ENCODE measurements at places on chromosomes 5 and 9. TPM values are rescaled to one million over a fixed set of nuclear protein-coding genes. Genes with fewer than 3 reads are reported as not detected.

Gene RAD17
- 31.9 TPM for total RNA-seq

Gene SLC22A5
- 2.8 TPM for total RNA-seq

Gene PCDHB10
- total RNA-seq = not detected

DNA sequence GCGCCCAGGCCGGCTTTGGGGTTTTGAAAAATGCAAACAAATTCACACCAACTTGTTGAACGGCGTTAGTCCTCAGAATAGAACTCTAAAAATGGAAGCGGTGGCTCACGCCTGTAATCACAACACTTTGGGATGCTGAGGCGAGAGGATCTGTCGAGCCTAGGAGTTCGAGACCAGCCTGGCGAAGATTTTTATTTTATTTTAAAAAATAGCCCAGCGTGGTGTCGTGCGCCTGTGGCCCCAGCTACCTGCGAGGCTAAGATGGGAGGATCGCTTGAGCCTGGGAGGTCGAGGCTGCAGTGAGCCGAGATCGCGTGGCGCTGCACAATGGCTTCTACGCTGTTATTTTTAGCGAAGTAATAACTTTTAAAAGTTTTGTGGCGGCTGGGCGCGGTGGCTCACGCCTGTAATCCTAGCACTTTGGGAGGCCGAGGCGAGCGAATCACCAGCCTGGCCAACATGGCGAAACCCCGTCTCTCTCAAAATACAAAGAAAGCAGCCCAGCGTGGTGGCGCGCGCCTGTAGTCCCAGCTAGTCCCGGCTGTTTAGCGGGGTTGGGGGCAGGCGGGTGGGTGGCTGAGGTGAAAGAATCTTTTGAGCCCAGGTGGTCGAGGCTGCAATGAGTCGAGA, 694 bp upstream of the PLIN2 start:
- peak; percentile 48 for DNase-seq

GRCh38 chr9:34636791-34637355, 714 bp downstream of the SIGMAR1 start:
- no peak for DNase-seq

GRCh38 chr9:73611032-73611431, 459.4 kb downstream of the ANXA1 start:
- no peak for DNase-seq

DNA sequence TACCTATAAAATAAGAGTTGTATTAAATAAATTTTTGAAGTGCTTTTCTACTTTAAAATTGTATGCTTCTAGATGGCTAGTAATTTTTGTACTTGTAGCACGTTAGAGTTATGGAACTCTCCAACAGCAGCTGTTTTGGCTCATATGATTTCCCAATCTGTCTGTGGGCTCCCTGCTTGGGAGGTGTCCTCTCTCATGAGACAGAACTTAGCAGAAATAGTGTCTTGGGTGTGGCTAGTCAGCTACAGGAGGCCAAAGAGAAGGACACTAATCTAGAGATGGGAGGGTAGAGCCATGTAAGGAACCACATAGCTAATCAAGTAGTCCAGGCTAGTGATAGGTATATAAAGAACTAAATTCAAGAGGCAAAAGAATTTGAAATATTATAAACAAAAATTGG, 78.4 kb upstream of the DAB2 start:
- DNase-seq = no peak

Gene F2RL1
- total RNA-seq = 2.3 TPM

DNA sequence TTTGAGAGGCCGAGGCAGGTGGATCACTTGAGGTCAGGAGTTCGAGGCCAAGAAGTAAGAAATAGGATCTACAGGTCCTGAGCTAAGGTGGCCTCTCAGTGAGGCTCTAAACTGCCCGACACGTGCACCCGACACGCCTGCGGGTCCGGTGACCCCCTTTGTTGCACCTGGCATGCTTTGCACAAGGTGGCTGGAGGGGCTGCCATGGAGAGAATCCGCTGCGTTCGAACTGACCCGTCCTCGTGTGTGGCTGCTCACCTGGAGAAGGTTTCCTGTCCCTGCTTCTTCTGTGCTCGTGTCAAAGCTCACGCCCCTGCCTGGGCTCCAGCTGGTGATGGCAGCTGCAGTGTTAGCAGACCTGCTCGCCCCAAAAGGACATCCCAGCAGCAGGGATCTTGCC, 5.7 kb upstream of the OLFM1 start:
- no peak for DNase-seq

DNA sequence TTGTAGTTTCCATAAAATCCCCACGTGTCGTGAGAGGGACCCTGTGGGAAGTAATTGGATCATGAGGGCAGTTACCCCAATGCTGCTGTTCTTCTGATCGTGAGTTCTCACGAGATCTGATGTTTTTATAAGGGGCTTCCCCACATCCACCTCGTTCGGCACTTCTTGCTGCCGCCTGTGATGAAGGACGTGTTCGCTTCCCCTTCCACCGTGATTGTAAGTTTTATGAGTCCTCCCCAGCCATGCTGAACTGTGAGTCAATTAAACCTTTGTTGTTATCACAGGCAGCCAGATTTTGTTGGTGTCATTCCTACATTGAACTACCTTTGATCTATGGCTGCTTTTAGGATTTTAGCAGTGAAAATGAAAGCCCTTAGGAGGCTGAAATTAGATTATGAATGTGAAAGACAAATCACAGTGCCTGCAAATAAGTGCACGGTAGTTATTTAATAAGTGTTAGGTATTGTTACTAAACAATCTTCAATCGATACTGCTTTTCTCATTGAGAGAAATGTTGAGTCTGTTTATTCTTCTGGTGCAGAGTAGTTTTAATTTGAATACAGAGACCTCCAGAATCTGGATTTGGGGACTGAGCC, 68.0 kb upstream of the C6 start:
- DNase-seq = no peak

DNA sequence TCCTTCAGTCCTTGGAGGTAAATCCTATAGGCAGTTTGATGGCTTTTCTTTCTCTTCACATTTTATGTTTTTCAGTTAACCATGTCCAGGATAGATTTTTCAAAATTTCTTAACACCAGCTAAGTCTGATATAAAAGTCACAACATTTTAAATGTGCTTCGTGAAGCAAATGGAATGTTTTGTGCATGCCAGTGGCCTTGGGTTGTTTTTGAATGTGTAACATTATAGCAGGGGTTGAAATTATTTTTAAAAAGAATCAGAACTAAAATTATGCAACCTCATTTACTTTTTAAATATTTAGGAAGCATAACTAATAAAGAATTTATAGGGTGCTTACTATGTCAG, 201.1 kb downstream of the ARHGEF28 start:
- no peak for DNase-seq

DNA sequence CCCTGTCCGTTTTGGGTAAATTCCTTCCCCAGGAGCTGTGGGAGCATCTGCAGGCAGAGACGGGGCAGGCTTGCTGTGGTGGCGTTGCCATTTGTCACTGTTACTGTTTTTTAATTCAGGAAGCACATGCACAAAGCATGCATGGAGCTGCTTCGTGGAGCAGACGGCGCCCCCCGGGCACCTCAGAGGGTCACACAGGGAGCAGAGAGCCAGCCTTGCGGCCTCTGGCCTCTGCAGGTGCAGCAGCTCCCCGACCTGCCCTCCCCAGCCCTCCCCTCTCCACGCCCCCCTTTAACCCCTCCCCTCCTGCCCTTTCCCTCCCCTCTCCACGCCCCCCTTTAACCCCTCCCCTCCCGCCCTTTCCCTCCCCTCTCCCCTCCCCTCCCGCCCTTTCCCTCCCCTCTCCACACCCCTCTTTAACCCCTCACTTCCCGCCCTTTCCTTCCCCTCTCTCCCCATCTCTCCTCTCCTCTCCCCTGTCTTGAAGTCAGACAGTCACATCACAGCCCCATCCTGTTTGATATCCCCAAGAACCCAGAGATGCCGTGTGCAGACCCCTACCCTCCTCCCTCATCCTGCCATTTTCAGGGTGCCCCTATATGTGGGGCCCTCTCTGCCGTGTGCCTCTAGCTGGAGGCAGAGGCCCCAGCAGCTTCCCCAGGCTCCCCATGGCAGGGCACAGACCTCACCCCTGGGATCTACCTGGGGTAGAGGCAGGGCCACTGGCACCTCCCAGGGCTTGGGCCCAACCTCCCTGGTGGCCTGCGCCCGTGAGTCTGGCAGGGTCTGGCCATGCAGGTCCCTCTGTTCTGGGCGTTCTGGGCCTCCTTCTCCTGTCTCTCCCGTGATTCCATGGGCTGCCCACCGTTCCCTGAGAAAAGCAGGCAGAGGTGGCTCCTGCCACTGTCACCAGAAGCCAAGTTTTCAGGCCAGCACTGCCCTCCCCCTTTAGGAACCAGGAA, 29.6 kb upstream of the UBAC1 start:
- peak; percentile 66 for DNase-seq

GRCh38 chr5:77882670-77883257, 106.6 kb upstream of the TBCA start:
- DNase-seq = peak; percentile 74

Gene ARID3C
- 0.17 TPM for total RNA-seq

Gene IDNK
- total RNA-seq = 5.0 TPM

Gene PCDHB12
- total RNA-seq = not detected

Gene SFXN1
- total RNA-seq = 298 TPM

Gene NAIF1
- 14.5 TPM for total RNA-seq

GRCh38 chr5:102536323-102536928, 37.6 kb upstream of the SLCO6A1 start:
- DNase-seq = no peak

DNA sequence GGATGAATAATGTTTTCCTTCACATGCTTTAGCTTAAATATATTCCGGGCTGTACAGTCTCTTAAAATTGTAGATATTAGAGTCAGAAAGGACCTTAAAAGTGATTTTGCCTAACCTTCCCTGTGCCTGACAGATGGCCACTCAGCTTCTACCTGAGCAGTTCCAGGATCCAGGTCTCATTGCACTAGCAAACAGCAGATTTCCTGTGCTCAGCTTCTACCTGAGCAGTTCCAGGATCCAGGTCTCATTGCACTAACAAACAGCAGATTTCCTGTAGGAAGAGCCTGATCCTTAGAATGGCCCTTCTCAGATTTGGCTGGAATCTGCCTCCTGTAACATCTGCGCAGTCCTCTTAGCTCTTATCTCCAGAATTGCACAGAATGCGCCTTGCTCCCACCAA, 219.8 kb downstream of the AOPEP start:
- no peak for DNase-seq

Gene PAEP
- total RNA-seq = not detected

- DNase-seq = no peak
Observed at GRCh38 chr5:10111571-10111970, 138.1 kb downstream of the ATPSCKMT start.

Gene PKD2L2
- total RNA-seq = not detected

- no peak for DNase-seq
Observed at GRCh38 chr5:3009605-3010004, 258.1 kb upstream of the IRX2 start.

Gene PCDHB7
- not detected for total RNA-seq

Gene OR1N2
- not detected for total RNA-seq

Gene PRDM12
- total RNA-seq = 0.07 TPM

Gene SARDH
- total RNA-seq = 6.6 TPM

GRCh38 chr5:126363658-126364057, 59.6 kb upstream of the GRAMD2B start:
- no peak for DNase-seq

- no peak for DNase-seq
Observed at GRCh38 chr5:177425196-177425800, 1.2 kb upstream of the GRK6 start.

DNA sequence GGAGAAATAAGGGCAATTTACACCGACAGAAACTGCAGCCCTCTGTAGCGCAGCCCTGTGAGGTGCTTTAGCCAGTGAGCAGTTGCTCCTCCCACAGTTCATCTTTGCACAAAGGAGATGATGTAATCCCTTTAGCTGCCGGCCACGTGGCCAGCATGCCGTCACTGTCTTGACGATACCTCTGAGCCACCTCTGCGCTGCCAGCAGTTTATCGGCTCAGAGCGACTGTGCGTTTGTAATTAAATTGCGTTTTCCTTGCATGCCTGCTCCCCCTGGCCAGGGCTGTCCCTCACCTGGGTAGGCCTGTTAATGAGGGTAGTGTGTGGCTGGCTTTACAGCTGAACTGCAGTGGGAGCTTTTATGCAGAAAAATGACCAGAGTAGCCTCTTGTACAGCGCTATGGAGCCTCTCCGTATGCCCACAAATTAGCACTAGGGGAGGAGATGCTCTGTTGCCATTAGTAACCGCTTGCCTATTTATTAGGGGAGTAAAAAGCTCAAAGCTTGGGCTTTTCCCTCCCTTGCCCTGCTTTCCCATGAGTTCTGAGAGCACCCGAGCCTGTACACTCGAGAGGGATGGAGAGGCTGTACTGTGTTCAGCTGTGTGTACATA, 107.0 kb downstream of the TRIO start:
- DNase-seq = no peak

DNA sequence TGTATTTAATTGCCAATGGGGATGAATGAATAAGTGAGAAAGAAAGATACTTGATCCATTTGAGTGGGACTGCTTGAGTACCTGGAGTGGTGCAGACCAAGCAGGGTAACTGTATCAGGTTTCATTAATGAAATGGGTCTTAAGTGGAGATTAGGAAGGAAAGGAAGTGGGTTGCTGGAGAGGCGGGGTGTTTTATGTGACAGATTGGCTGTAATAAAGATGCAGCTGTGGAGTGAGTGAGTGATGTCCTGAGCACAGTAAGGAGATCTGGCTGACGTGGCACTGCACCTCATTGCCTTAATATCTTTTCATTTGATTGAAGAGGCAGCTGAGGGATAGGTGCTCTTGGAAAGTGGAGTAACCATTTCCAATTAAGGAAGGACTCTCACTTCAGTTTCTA, 161.0 kb upstream of the CCDC152 start:
- DNase-seq = no peak

DNA sequence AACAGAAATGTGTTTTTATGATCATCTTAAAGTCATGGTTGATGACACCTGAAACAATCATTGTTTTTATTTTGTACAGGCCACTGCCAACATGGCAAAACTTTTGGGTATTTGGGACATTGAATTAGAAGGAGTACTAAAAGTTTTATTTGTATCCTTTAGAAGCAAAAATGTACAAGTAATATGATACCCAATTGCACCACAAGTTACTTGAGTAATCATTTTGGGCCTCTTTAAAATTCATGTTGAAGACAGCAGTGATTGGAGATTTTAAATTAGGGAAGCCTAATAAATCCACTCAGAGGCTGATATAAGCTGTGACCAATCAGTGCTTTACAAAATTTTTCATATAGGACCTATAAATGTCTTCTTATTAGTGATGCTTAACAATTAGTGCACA, 212.9 kb downstream of the MARCHF11 start:
- no peak for DNase-seq

DNA sequence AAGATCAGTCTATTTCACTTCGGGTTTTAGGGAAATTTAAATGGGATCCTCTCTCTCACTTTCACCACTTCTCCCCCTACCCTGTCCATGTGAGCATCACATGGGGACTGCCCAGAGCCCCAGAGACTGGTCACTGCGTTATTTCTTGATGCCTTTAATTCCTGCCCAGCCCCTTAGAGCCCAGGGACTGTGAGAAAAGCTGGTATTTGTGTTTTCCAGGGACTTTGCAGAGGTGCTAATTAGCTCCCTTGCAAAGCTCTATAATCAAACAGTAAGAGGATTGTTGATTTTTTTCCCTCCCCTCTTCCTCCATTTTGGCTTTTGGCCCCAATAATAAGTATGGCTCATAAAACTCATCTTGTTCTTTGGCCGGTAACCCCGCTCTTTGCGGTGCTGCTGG, 35.6 kb downstream of the NTRK2 start:
- DNase-seq = no peak

GRCh38 chr9:133876144-133876543, 116.0 kb downstream of the VAV2 start:
- no peak for DNase-seq

- DNase-seq = no peak
Observed at GRCh38 chr5:89638871-89639270, 755.9 kb upstream of the MEF2C start.

Gene MRPL22
- 82.2 TPM for total RNA-seq

Gene C9orf50
- total RNA-seq = not detected

Measured in activated CD4-positive, alpha-beta memory T cell treated with anti-CD3 and anti-CD28 coated beads for 36 hours (primary cell).